ENCODE measurements at places on chromosomes 1 and 21.

DNA sequence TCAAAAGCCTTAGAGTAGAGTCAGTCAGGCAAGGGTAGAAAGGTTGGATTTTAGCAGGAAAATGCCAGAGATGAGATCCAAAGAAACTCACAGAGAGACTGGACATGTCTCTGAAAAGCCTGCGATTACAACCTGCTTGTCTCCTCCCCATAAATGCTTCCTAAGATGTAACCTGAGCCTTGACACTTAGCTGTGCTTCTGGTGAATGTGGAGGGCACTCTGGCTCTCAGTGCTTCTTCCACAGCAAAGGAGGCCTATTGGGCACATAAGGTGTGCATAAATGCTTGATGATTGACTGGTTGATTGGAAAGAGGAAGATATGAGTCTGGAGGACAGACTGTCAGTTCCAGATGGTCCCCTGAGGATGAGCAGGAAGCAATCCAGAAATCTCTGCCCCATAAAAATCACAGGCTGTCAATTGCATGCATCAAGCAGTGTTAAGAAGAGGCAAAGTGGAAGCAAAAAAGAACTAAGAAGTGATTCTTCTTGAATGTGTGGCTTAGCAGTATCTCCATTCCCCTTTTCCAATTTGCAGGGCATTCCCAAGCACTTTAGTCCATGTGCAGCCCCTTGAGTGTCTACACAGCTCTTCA, 236.2 kb upstream of the RRP15 start:
- no peak for DNase-seq

DNA sequence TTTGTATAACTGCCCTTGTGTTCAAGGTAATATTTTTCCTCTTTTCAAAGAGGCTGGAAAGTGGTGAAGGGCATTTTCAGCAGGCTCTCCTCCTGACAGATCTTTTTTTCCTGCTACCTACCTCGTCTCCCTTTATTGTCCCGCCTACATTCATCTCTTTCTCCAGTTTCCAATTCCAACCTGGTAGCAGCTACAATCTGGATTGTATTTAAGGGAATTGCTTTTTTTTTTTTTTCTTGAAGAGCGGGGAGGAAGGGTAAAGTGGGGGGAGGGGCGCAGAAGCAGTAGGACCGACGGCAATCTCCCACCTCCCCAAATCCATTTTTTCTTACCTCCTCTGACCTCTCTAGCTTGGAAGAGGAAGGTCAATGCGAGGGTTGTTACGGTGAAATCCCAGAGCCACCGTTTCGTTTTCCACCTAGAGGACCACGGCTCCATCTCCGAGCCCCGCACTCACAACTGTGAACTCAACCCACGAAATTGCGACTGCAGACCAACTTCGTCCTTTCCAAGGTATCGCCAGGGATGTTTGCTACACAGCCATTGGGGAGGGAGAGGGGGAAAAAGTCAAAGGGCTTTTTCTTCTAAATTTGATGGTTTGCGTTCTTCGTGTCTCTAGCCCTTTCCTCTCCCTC, 464 bp downstream of the COL11A1 start:
- DNase-seq = no peak

DNA sequence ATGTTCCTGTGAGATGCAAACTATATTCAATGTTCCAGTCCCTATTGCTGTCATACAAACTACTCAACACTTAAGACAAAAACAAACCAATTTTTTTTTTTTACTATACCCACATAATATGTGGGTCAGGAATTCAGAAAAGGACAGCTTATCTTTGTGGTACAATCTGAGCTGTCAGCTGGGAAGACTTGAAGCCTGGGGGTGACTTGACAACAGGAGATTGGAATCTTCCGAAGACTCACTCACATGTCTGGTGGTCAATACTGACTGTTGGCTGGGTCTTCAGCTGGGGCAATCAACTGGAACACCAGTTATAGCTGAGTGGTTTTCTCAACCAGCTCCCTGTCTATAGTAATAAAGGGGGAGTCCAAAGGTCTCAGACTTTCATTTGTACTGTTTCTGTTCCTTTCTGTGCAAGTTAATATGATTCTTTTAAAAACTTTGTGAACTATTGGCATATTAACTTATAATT, 81.7 kb upstream of the ATP1B1 start:
- peak; percentile 92 for DNase-seq

DNA sequence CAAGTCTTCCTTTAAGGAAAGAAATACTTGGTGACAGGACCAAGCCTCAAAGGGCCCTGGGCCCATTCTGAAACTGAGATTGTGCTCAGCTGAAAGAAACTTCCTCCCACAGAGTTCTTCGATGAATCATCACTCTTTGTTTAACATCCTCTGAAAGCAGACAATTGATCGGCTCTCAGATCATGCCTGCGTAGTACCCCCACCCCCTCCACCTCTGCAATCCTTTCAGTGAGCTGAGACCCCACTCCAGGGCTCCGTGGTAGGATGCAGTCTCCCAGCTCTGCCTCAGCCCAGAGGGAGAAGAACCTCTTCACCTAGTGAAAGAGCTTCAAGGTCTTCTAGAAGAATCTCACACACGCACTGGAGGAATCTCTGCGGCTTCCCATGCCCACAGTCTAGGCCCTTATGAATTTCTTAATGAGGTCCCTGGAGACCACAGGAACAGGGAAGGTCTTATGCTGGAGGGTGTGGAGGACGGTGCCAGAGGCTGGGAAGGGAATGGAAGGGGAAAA, 104.9 kb upstream of the SOD1 start:
- DNase-seq = peak; percentile 46

DNA sequence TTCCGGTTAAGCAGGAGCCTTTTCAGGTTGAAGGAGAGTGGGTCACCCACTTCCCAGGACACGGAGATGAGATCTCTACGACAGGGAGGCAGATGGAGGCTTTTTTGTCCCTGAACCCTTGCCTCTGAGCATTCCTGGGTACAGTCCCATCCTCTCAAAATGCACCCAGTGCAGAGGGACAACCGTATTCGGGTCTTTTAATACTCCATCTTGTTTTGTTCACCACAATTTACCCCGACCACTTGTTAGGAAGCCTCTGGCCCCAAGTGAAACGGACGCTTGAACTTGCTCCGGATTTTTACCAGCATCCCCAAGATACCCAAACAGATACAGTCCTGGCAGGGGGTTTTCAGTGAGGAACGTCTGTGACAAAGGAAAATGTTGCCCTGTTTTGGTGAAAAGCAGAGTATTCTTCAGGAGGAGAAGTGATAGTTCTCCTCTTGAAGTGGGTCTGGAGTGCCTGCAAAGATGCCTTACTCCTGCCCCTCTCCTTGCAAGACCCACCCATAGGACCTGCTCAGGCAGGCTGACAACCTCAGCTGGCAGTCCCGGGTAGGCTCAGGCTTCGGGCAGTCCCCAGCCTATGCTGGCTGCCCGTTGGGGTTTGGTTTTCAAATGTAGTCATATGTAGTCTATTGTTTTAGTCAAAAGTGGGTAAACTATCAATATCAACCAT, 669 bp upstream of the ARL8A start:
- no peak for DNase-seq

- DNase-seq = no peak
Measured at GRCh38 chr21:34311561-34312330, 52.1 kb upstream of the KCNE2 start.

- DNase-seq = no peak
Measured at GRCh38 chr21:18989953-18990495, 586.4 kb upstream of the TMPRSS15 start.

DNA sequence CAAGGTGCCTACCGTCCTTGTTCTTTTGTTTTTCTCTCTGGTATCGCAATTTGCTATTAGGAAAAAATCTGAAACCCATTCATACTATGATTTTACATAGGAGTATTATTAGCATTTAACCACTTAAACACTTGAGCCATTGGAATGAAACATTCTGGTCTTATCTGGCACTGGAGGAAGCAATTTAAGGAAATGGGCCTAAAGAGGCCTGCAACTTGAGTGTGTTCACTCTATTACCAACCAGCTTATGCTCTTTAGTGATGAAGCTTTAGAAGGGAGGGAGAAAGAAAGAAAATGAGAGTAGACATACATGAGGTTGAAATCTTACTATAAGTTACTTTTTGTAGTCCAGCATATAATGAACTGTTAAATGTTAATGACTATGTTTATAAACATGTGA, 5.7 kb downstream of the GJA5 start:
- no peak for DNase-seq

- no peak for DNase-seq
Measured at GRCh38 chr1:204108312-204109141, 35.6 kb downstream of the SOX13 start.

DNA sequence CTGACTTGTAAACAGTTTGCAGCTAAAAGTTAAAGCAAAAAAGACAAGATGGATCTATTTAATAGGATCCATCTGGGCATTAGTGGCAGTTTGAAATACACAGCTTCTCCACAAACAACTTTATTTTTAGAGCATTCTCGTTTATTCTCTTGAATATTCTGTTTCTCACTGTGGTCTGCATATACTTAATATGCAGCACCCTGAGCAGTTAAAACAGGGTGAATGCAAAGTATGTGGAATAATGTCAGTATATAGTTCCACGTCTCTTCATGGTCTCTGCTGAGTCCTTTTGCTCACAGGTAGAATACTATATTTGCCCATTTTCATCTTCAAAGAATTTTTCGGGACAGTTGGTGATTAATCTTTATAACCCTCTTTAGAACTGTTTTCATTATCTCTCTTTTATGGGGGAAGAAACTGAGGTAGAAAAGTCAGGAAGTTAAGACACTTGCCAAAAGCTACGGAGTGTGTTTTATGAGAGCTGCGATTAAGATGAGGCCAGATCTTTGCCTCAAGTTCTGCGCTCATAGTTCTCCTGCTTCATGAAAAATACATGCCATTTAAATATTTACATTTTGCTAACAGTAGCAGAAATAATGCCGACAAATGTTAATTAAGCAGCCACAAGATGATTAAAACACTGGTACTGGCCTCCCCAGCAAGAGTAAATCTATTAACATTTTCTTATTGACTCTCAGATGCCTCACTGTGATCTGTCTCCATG, 115.6 kb downstream of the PTBP2 start:
- no peak for DNase-seq

- DNase-seq = no peak
Measured at GRCh38 chr21:25626757-25627156, 12.3 kb upstream of the JAM2 start.

Data from GM12878 (cell line).